ENCODE measurements at places on chromosomes 1 and 21.

DNA sequence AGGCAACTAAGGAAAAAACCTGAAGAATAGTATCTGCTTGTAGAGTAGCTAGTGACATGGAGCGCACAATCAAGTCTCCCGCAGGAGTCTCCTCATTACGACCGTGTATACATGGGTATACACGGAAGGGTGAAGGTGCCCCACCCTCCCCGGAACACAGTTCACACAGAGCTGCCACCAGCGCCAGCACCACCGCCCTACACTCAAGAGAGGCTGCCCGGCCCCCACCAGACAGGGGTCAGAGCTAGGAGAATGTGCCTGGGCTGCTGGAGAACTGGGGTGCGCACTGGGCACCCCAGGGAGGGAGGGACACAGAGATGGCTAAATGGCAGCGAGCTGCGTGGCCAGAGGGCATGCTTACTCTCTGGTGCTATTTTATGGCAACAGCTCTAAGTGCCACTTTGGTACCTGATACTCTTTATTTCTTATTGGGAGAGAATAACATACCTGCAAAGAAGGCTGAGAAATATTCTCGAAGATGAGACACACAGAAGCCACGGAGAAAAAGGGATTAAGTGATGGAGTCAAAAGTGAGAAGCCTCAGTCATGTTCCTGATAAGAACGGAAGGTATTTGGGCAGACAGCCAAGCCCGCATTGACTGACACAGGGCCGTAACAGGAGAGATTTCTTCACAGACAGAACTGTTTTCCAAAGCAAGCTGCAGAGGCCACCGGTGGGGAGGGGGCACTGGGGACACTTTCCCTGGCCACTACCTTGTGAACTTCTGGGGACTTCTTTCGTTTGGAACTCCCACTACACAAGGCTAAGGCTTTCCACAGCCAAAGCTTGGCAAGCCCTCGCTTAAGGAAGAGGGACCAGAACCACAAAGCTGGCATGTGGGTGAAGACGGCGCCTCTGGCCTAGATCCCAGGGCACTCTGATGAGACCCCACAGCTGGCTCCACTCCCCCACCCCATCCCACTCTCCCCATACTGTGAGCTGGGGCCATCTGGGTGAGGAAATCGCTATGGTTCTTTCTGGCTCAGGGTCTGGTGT lies 108.0 kb downstream of the PGBD5 start:
- DNase-seq: no peak

- DNase-seq: no peak
Observed at GRCh38 chr1:19698181-19698580, 33.5 kb downstream of the HTR6 start.

DNA sequence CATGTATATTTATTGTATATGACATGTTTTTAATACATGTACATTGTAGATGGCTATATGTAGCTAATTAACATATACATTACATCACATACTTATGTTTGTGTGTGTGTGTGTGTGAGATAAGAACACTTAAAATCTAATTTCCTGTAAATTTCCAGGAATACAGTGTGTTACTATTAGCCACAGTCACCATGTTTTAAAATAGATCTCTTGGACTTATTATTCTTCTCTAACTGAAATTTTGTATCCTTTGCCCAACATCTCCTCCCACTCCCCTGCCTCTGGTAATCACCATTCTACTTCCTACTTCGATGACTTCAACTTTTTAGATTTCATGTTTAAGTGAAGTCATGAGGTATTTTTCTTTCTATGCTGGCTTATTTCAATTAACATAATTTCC lies 64.8 kb downstream of the FCRL5 start:
- DNase-seq: no peak

DNA sequence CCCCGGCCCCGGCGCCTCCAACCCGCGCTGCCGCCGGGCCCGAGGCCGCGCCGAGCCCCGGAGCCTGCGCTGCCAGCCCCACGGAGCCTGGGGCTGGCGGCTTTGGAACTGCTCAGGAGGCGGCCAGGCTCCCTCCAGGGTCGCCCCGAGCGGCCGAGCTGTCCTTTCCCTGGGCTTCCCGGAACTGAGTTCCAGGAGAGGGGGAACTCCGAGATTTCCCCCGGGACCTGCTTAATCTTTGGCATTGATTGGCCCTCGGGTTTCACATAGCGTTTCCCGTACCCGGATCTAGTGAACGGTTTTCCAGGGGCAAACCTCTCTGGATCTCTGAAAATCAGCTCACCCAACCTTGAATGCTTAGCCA lies 504 bp downstream of the H6PD start:
- DNase-seq: no peak

GRCh38 chr1:93155335-93155734 lies 24.9 kb downstream of the TMED5 start:
- no peak for DNase-seq

DNA sequence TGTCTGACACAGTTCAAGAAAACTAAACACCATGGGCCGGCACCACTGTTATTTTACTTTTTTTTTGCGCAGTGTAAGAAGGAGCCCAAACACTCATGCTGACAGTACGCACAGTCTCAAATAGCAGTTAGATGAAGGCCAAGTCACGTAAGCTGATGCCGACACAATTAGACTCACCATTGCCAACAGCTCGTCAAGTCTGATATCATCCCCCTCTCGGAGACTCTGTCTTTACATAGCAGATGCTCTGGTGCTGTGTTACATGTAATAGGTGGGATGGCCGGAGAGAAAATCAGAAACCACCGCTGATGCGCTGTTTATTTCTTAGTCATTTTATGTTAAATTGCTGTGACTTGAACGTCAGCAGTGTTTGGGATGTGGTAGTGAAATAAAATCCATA lies 49.3 kb downstream of the TGFB2 start:
- peak; percentile 50 for DNase-seq

DNA sequence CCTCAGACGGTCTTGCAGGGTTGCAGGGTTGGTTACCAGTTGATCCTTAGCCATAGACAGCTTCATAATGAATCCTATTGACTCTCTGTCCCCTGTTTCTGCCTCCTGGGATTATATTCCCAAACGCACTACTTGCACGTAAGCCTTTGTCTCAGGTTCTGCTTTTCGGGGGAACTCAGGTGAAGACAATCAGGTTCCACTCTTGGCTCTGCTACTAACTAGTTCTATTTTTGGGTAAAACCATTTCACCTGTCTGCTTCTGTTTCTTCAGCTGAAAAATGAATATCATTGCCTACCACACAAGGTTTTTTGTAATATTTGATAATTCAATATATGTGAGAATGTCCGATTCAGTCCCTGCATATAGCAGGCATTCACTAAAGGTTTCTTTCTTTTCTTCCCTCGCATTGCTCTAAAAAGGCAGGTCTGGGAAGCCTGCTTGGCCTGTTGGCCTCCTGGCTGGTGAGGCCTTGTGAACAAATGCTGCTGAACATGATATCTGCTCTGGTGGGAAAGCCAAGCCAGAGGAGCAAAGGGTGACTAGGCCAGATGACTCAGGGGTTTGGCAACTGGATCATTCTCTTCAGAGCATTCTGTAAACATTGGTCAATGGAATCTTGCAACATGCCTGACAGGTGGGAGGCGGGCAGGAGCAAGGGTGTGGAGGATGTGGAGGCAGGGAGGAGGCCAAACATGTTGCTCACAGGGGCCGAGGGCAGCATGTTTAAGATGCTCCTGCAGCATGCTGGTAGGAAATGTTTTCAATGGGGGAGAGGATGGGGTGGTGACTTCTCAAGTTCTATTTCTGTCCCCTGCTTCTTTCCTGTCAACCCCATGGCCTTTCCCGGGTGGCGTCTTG lies 23.8 kb downstream of the IER5 start:
- no peak for DNase-seq

DNA sequence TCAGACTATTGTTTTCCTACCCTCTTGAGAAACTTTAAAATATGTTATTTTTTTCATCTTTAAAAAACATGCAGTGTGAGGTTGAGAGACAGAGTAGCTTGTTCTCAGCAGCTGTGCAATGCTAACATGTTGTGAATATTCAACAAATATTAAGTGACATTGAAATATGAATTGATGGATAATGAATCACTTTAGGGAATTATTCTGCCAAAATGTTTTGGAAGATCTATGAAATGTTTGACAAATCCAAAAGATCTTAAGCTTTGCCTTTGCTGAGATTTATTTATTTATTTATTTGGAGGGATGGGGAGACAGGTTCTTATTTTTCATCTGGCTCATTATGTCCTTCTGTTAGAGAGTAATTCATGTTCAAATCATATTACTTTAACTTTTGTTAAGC lies 680.1 kb upstream of the CXADR start:
- DNase-seq: no peak

DNA sequence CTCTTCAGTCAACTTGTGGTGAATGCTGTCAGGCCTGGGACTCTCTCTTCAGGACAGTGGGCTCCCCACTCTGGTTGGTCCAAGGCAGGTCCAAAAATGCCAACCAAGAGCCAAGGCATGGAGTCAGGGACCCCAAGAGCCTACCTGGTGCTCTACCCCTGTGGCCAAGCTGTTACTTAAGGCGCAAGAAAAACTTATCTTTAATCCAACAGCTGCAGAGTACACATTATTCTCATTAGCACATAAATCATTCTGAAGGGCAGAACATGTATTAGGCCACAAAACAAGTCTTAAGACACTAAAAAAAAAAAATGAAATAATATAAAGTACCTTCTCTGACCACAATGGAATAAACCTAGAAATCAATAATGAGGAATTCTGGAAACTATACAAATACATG lies 65.7 kb downstream of the FAF1 start:
- no peak for DNase-seq

DNA sequence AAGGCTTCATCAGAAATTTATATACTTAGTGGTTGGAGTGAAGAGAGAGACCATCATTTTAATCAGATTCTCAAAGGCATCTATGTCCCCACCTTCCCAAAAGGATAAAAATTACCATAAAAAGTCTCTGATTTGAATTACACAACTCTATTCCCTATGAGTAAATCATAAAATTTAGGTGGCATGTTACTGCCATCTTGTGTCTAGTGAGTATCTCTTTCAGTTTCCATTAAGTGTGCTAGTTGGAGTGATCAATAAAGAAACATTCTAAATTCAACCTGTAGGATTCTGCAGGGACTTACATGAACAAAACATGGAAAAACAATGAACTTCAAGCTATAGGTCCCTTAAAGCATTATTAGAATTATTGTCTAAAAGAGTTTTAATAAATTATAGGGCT lies 655.4 kb downstream of the LTN1 start:
- DNase-seq: no peak

DNA sequence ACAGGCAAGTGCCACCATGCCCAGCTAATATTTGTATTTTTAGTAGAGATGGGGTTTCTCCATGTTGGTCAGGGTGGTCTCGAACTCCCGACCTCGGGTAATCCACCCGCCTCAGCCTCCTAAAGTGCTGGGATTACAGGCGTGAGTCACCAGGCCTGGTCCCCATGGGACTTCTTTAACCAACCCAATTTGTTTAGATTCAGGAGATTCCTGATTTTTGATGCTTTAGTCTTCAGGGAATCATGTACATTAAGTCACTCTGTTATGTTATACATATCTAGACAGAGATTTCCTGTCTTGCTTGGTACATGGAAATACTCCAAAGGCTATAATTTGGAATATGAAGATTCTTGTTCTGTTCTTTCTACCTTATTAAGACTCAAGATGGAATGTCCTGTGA lies 202.4 kb upstream of the L1TD1 start:
- DNase-seq: no peak

DNA sequence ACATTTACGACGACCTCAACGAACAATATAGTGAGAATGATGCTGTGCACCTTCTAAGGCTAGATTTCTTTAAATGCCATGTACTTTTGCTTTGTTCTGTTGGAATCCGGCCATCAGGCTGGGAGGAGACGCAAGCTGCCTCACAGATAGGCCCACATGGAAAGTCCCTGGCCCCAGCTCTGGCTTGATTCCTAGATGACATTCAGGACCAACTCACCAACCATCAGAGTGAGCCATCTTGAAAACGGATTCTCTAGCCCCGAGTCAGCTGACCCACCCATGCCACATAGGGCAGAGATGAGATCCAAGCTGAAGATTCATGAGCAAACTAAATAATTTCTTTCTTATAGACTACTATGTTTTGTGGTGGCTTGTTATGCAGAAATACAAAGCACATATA lies 164.4 kb downstream of the ZNF281 start:
- DNase-seq: no peak

DNA sequence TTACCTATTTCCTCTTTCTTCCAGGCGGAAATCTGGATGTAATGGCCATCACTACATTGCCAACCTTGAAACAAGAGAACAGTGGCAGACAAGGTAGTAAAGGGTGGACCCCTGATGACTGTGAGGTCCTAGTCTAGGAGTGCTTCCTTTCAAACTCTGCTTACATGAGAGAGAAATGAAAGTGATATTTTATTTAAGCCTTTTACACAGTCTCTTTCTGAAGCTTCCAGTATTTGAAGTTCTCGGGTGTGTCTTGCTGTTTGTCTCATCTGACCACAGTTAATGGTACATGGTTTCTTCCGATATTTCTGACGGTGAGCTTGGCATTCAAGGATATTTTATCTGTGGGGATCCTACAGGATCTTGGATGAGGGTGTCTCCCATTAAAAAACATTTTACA lies 215.2 kb downstream of the SLC45A1 start:
- no peak for DNase-seq
